ENCODE measurements at places on chromosomes 12 and 14.

DNA sequence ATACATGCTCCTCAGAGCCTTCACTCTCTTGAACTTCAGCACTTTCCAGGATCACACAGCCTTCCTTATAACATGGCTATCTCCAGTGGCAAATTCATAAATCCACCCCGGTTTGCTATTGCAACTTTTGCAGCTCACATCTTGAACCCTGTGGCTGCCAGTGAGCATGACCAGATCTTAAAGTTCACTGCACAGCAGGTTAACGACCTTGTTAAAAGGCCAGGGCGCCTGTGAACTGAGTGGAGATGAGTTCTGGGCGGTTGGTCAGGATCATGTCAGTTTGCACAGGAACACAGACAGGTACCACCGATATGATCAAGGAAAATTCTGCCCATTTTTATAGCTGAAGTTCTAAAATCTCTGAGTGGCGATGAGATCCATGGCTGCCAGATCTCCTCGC, 24.7 kb upstream of the LTA4H start:
- no peak for DNase-seq

GRCh38 chr12:91093341-91093740, 18.0 kb downstream of the LUM start:
- no peak for DNase-seq

GRCh38 chr12:51874000-51874399, 13.9 kb upstream of the ANKRD33 start:
- DNase-seq = no peak

GRCh38 chr14:56976211-56976610, 165.9 kb upstream of the OTX2 start:
- DNase-seq = no peak

DNA sequence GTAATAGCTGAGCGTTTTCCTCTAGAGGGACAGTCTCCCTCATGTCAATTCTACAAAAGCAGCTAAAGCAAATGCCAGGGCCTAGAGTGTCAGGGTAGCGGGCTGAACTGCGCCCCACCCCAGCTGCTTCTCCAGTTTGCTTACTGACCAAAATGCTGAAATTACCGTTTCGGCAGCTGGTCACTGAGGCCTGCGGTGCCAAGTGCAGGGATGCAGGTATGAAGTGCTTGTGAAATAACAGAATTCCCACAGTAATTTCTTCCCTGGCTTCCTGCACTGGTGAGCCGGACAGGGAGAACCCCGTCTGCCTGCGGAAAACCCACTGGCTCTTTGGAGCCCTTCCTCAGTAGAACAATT, 19.1 kb downstream of the PSMC1 start:
- no peak for DNase-seq

- DNase-seq = peak; percentile 82
Measured at GRCh38 chr14:58152014-58152857, at the start of gene ARMH4. Gene ARMH4, minus strand, starts transcription at chr14:58152213. Its CDS starts 12,855 bp downstream, at chr14:58139358.

DNA sequence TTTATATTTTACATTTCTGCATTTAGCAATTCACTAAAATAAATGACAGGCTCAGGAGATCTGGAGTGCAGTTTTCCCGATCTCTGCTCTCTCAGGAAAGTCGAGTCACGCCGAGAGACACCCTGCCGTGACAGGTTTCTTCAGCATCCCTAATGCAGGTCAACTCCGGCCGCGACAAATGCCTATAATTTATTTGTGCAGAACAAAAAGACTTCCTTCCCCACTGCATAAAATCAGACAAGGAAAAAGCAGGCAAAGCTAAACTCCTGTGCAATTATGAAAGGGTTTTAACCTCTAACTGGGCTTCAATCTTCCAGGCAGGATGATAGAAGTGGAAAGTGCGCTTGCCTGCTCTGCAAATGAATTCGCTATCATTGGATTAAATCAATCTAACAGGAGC, 28.1 kb downstream of the SPRING1 start:
- no peak for DNase-seq

DNA sequence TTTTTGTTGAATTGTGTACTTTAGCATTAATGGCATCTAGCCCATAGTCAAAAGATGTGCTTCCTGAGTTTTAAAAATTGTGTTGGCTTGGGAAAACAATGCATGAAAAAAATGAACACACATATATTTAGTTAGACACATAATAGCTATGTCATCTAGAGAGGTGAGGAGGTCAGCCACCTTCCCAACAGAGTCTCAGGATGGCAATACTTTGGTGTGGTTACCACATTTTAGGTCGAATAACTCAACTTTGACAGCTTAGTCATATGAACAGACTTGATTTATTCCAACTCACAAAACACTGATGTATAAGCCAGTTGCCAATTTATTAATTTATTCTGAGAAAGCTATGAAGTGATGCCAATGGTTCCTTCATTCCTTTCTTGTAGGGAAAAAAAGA, 114.0 kb downstream of the ETNK1 start:
- no peak for DNase-seq

DNA sequence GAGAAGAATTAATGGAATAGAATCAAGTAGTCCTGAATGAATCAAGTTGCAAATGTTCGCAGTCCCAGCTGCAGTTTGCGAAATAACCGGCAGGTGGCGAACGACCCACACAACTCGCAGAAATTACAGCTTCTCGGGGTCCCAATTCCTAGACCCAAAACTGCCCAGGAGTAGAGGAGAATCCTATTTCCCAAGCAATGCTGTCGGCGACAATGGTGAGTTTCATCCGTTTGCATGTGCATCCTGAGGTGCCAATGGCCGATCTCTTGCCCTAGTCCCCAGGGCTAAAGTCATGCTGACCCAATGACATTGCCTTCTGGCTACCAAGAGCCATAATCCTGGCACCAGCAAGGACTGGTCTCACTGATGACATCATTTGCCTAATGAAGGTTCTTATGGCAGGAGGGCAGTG, 8.5 kb upstream of the ASCL1 start:
- peak; percentile 85 for DNase-seq

GRCh38 chr14:25150401-25150800, 100.5 kb upstream of the STXBP6 start:
- no peak for DNase-seq

DNA sequence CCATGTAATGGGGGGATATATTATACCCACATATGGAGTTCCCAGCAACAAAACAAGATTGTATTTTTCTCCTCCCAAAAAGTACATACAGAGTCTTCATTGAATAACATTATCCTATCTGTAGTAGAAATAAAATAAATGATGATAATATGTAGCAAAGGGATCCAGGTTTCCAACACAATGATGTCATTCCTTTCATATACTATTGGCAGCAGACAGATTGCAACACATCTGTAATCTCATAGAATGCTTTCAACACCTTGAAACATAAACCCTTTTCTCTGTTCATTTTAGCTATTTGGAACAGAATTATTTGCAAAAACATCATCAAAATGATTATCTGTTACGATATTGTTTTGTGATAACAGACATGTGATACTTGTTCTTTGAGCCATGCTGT, 317.6 kb downstream of the DPF3 start:
- DNase-seq = no peak

GRCh38 chr14:86334355-86334754, 804.4 kb downstream of the FLRT2 start:
- no peak for DNase-seq

- peak; percentile 95 for DNase-seq
Measured at GRCh38 chr12:110270125-110270962, 10.7 kb upstream of the ATP2A2 start.

- DNase-seq = peak; percentile 74
Measured at GRCh38 chr14:81303258-81303935, 82.6 kb upstream of the GTF2A1 start.

DNA sequence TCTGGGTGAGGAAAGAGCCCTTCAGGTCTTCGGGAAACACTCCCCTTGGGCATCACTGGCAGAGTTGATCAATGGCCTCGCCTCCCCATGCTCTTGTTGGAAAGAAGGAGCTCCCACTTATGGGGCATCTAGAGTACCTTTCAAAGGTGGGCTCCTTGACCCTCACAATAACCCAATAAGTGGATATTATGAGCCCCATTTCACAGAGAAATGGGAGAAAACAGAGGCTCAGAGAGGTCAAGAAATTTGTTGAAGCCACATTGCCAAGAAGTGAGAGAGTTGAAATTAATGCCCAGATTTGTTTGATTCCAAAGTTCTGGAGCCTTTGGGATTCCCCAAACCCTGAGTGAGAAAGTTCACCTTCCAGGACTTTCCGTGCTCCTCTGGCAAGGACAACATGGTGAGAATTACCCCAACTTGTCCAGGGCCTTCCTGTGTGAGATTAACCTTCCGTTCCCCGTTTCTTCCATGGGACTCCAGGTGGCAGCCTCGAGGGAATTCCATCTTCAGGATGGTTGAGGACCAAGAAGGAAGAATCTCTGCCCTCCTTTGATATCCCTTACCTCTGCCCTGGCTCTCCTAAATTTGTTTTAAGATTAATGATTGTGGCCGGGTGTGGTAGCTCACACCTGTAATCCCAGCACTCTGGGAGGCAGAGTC, 7.5 kb upstream of the CHD4 start:
- DNase-seq = no peak

DNA sequence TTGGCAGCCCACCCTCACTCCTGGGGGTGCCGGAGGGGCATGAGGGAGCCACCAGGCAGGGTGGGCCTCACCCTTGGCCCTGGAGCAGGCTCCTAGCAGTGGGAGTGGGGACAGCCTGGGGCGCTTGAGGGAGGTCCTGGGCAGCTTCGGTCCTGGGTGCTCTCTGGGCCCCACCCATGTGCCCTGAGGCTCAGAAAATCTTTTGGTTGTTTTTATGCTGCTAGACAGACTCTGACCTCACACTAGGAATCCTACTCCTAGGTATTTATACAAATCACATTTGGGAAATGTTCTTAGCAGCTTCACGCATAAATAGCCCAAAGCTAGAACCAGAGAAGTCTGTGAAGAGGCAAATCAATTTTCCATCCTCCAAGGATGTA, 10.9 kb upstream of the ULK1 start:
- no peak for DNase-seq

- no peak for DNase-seq
Measured at GRCh38 chr12:24044941-24045703, 95.7 kb upstream of the SOX5 start.

DNA sequence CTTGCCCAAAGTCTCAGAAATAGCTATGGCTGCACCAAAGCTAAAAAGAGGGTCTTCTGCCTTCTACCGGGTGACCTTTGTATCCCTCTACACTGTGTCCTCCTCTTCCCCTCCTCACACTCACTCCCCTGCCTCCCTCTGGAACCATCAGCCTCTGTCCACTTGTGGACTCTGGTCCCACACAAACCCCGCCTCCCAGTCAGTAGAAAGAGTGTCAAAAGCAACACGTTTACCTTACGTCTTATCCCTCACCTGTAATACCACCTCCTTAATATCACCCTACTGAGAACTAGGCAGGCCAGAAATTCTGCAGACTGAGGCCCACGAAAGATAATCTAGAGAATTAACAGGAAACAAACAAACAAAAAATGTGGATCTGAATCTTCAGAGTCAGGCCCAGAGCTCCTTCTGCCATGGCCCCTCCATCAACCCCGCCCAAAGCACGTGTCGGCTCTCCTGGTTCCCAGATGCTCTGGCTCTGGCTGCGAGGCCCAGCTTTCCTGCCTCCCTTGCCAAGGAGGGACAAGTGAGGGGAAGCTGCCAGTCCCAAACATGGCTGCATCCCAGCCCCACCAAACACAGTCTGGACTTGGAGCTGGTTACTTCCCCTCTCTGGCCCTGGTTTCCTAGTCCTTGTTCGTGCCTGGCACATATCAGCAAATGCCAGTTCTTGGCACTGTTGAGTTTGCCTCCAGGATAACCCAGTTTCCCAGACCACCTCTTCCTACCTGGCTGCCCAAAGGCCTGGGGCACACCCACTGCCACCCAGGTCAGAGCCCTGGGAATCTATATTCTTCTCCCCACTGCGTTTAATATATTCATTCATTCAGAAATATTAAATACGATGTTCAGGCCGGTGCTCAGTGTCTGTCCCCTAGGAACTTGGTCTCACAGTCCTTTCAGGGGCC, 2.7 kb downstream of the ACTN1 start:
- DNase-seq = no peak

DNA sequence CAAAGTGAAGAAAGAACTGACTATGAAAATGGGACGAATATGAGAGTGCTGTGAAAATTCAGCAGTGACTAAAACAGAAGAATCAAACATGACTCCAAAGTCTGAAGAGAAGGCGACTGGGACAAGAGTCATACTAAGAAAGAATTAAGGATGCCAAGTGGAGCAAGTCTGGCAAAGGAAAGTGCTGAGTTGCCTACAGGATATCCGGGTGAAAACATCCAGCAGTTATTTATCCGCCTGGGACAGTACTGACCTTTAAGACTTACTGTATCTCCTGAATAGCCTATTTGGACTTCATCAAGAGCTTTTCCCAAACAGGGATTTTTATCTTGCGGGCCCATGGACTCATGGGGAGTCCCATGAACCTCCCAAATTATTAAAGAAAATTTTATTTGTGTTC, 41.1 kb downstream of the KICS2 start:
- no peak for DNase-seq

DNA sequence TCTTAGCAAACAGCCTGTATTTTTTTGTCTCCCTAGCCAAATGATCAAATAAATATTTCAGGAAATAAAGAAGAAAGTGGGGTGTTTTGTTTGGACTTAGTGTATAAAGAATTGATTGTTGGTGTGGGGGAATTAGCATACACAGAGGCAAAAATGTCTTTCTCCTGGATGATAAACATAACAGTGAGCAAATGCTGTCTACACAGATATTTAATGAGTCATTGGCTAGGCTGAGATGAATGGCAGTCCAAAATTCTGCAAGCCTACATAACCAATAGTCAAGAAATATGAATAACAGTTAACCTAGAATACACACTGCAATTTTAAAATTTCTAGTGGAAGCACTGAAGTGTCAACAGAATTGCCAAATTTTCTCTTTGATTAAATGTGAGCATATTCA, 35.8 kb downstream of the MYF5 start:
- DNase-seq = no peak

DNA sequence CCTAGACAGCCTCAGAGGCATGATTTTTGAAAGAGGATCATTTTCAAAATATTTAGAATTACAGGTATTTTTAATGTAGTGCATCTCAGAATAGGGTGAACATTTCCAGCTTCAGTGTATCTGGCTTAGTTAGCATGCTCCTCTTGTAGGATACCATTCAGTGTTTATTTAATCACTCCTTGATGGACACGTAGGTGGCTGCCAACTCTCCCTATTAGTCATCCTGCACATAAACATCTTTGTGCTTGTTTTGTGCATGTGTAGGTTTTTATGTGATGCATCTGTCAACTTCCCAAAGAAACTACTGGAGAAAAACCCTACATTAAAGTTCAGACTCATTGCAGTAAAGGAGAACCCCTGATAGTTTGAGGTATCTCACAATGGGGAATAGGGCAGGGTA, 52.5 kb upstream of the RBM19 start:
- DNase-seq = no peak

- no peak for DNase-seq
Measured at GRCh38 chr12:7994731-7995205, 37.7 kb upstream of the FOXJ2 start.

DNA sequence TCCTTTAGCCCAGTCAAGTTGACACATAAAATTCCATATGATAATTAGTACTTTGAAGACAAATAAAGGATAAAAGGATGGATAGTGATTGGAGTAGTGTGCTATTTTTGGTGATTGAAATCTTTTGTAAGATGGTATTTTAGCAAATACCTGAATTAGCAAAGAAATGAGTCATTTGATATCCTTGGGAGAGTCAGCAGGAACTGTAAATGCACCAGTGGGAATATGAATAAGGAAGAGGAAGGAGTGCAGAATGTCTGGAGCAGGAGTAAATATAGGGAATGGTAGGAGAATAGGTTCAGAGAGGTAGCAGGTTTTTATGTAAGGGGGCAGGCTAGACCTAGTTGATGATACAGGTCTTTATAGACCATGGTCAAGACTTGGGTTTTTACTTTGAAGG, 75.0 kb downstream of the TRMT5 start:
- no peak for DNase-seq
